Uterus (tissue), 4 donors: ENCODE measurements at places on chromosomes 7 and 10.
A peak's percentile ranks its signal among the peaks of the same experiment; 100 is the strongest.

DNA sequence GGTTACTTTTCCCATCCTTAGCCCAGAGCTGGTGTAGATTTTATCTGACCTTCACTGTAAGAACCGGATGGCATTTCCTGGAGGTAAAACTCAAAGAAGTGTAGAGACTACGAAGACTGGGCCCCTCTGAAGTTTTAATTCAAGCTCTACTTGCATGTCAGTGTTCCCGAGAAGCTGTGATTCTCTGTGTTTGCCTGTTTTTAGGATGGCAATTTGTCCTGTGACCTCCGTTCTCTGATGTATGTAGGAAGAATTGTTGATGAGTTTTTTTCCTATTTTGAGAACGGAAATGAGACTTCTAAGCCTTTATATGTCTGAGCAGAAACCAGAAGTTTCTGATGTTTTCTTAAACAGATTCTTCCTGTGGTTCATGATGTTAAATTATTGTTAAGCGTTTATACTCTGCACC is 94.1 kb downstream of the CDCA7L start:
- no peaks in the 10 kb centered on the region for H3K4me1 ChIP-seq
- no peak overlapping the region for H3K27ac ChIP-seq
- H3K36me3 ChIP-seq = no peaks in the 10 kb centered on the region
- DNase-seq = no peak
- no peaks in the 10 kb centered on the region for H3K27me3 ChIP-seq
- H3K4me3 ChIP-seq = no peak overlapping the region

GRCh38 chr7:98369726-98370125 is 31.2 kb downstream of the BAIAP2L1 start:
- H3K4me3 ChIP-seq = no peak overlapping the region
- no peak for DNase-seq
- no peaks in the 10 kb centered on the region for H3K27me3 ChIP-seq
- H3K27ac ChIP-seq = no peak overlapping the region
- no peaks in the 10 kb centered on the region for H3K4me1 ChIP-seq
- no peaks in the 10 kb centered on the region for H3K36me3 ChIP-seq

- H3K27ac ChIP-seq = peak overlapping the region; percentile 22
- no peaks in the 10 kb centered on the region for H3K36me3 ChIP-seq
- DNase-seq = peak; percentile 21
- H3K4me3 ChIP-seq = peak overlapping the region; percentile 64
Measured at GRCh38 chr10:119104654-119105015, 722 bp downstream of the DENND10 start.

DNA sequence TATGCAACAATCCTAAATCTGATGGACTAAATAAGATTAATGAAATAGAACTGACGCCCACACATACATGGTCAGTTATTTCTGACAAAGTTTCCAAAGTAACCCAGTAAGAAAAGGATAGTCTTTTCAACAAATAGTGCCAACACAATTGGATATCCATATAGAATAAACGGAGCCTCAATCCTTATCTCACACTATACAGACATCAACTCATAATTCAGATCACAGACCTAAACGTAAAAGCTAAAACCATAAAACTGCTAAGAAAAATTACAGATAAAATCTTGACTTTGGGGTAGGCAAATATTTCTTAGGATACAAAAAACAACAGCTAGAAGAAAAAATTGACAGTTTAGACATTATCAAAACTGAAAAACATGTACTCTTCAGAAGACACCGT is 8.5 kb downstream of the CACUL1 start:
- no peak overlapping the region for H3K4me3 ChIP-seq
- H3K36me3 ChIP-seq = no peaks in the 10 kb centered on the region
- no peak for DNase-seq
- peak overlapping the region; percentile 24 for H3K27ac ChIP-seq
